ENCODE measurements at places on chromosomes 1 and 21.

DNA sequence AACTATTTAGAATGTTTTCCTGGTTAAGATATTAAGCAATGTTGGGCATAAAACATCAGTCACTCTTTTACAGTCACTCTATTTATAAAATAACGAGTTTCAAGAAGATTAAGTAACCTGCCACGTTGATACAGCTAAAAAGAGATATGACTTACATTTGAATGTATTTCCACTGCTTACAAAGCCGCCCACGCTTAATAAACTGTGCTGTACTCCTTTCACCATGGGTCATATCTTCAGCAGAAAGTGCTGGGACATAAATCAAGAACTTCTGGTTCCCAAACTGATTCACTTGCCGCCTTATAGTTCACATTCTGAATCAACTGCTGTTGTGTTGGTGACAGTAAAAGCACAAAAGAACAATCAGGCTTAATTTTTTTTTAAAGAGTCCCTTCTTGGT lies 666.7 kb downstream of the NCAM2 start:
- no peak for DNase-seq

GRCh38 chr21:16162953-16163352 lies 433.2 kb downstream of the USP25 start:
- DNase-seq = no peak

DNA sequence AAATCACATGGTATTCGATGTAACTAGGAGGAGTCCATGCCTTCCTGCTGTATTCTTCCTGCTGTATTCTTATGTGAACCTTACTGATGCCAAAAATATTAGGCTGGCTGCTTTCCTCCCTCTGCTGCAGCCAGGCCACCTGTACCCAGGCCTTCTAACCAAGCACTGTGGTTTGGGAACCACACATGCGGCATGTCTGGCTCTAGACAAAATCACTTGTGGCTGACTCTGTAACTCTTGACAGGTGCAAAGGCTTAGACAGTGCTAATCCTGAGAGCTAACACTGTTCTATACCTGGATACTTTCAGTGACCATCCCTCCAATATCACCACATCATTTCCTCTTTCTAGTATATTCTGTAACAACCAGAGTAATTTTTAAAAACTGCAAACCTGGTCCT lies 67.7 kb downstream of the PCP4 start:
- DNase-seq = no peak

- no peak for DNase-seq
Observed at GRCh38 chr1:235865565-235866204, 1.0 kb downstream of the LYST start.

GRCh38 chr21:33391656-33392055 lies 11.6 kb upstream of the IFNGR2 start:
- no peak for DNase-seq

DNA sequence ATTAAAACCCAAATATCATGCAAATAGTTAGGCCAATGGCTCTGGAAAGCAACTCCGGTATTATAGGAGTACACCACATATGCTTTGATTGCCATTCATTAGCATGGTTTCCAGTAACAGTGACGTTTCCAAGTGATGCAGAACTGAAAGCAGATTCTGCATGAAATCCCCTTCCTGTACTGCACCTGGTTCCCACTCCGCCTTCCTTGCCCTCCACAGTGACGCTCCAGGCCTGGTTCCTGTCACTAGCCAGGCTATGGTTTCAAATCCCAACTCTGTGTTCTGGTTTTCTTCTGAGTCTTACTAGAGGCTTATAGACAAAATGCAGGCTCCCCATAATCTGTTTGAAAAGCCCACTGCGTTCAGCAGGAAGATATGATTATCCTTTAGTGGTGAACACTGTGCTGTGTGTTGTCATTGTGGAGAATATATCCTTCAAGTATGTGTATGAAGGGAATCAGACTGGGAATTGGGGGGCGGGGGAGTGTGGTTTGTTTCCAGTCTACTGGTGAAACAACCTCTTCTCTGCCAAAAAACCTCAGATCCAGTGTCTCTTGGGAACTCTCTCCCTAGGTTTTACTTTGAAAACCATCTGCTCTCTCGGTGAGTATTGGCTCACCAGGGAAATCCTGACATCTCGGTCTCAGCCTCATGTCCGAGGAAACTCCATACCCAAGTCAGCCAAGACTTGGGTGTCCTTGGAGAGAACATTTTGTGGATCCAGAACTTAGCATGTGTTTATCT lies 78.7 kb downstream of the TYW3 start:
- DNase-seq = no peak

GRCh38 chr1:203776636-203777035 lies 11.7 kb downstream of the LAX1 start:
- no peak for DNase-seq

DNA sequence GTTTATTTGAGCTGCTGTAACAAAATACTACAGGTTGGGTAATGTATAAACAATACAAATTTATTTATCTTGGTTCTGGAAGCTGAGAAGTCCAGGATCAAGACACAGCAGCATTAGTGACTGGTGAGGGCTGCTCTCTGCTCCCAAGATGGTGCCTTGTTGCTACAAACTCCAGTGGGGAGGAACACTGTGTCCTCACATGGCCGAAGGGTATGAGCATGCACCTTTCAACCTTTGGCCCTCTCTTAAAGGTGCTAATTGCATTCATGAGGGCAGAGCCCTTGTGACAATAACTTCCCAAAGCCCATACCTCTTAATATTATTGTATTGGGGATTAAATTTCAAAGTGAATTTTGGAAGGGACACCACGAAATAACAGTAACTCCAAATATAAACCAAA lies 55.3 kb upstream of the ATP1B1 start:
- DNase-seq = no peak

DNA sequence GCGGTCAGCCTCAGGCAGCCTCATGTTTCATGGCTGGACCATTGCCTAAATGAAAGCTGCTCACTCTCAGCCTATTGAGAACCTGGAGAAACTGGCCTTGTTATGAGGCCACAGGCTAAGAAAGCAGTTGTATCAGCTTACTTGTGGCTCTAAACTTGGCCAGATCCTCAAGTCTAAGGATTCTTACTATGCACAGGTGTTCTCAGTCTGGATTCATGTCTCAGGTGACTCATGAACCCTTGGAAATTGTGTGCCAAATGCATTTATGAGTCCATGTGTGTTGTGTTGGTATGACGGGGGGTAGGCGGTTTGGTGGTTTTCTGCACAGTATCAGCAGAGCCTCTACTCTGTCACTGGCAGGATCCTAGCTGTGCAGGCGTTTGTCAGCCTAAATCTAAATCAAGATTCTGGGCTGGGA lies 90.4 kb downstream of the ROR1 start:
- DNase-seq = no peak

GRCh38 chr1:50959303-50959912 lies 659 bp downstream of the FAF1 start:
- peak; percentile 33 for DNase-seq

DNA sequence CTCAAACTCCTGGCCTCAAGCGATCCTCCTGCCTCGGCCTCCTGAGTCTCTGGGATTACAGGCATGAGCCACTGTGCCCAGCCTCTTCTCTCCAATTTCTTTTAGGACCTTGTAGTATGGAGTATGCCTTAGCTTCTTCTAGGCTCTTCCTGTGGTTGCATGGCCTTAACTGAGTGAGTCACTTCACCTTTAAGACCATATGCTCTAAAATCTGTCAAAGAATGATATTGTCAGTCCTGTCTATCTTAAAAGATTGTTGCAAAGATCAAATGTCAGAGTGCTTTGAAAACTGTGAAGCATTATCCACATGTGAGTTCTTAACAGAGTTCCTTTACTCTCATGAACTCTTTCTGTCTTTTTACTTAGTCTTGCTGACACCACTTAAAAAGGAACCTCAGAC lies 37.2 kb downstream of the ATP2B4 start:
- no peak for DNase-seq

GRCh38 chr1:208187499-208188041 lies 56.6 kb downstream of the PLXNA2 start:
- no peak for DNase-seq

GRCh38 chr1:21437341-21437640 lies 2.6 kb upstream of the NBPF3 start:
- DNase-seq = no peak

GRCh38 chr1:6470132-6471085 lies 4.4 kb upstream of the TNFRSF25 start:
- no peak for DNase-seq

- no peak for DNase-seq
Observed at GRCh38 chr21:31667639-31668038, 8.1 kb downstream of the SOD1 start.

DNA sequence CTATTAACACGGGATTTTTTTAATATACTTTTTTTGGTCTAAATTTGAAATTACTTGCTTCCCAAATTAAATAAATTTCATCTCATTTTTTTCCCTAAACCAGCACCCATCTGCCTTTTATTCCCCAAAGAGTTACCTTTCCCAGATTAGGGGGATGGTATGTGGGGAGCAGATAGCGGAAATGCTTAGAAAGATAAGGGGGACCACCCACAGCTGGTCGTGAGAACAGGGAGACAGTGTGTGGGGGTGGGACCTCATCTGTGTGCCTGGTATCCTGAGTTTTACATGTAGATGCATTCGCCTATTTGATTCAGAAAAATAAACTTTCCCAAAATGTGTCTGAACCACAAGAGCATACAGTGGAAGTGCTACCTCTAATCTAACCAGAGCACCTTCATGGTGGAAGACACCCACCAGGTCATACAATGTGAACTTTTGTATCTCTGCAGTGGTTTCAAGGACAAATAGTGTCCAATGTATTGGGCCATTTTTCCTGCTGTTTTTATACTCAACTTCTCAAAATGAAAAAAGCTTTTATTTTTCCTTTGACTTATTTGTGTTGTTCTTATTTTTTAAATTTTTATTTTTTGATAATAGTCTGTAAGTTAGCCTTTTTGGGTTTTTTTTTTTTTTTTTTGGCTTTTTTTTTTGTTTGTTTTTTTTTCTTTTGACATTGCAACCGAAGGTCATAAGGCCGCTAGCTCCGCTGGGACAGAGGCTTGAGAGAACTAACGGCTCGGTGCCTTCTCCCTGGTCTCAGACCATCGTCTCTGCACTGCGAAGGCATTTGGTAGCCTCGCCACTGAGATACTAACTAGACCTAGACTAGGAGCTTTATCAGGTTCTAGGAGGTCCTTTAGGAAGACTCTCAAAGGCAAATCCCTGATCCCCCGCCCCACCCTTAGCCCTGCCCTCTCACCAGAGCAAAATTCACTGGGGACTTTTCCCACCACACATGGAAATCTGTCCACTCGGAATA lies 263.2 kb downstream of the TM2D1 start:
- DNase-seq = no peak

- DNase-seq = no peak
Observed at GRCh38 chr1:206663832-206664652, 20.7 kb upstream of the MAPKAPK2 start.

DNA sequence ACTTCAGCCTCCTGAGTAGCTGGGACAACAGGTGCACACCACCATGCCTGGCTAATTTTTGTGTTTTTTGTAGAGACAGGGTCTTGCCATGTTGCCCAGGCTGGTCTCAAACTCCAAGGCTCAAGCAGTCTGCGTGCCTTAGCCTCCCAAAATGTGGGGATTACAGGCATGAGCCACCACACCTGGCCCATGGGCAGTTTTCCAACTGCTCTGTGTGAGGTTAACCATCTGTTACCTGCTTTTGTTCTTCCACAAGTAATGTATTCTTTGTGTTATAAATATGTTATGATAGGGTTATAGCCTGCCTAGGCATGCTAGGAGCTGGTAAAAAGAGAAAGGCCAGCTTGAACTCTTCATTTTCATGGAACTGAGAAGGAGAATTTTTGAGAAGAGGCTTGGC lies 30.7 kb downstream of the TUFT1 start:
- DNase-seq = no peak

DNA sequence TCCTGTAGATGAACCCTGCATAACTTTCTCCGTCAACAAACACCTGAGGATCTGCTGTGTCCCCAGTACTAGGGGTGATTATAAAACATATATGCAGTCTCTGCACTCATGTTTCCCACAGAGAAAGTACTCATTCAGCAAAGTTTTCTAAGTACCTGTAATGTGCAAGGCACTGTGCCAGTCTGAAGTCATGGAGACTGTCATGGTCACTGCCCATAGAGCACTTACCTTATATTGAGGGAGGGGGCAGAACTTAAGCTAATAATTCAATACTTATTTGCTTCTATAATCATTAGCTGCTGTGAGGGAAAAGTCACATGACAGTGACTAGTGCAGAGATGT lies 41.2 kb downstream of the MAP3K21 start:
- no peak for DNase-seq
